ENCODE measurements at places on chromosomes 3 and 15.

GRCh38 chr3:20201143-20201542 lies 15.1 kb upstream of the SGO1 start:
- no peak for DNase-seq

DNA sequence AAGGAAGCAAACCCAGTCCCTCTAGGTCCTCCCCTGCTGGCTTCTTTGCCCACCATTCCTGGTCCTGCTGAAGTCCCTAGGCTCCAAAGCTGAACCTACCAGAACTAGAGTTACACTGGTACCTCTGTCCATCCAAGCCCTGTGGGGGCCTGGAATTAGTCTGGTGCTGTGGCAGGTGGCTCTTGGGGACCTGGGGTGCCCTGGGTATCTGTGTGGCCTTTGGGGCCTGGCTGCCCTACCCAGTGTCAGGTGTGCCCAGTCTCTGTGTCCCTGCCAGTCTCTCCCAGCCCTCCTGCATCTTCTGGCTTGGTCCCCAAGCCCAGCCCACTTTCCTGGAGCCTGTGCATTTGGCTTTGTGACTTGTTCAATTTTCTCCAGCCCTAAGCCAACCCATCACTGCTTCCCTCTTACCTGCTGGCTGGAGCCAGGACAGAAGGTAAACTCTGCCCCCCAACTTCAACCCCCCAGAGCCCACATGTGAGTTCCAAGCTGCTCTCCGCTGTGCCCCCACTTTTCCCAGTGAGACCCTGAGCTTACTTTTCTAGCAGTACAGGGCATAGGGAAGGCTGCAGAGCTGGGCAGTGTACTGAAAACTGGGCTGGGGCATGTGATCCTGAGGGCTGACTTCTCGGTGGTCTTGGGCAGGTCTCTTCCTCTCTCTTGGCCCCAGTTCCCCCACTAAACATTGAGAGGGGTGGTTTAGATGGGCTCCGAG lies 28.3 kb upstream of the HHATL start:
- no peak for DNase-seq

DNA sequence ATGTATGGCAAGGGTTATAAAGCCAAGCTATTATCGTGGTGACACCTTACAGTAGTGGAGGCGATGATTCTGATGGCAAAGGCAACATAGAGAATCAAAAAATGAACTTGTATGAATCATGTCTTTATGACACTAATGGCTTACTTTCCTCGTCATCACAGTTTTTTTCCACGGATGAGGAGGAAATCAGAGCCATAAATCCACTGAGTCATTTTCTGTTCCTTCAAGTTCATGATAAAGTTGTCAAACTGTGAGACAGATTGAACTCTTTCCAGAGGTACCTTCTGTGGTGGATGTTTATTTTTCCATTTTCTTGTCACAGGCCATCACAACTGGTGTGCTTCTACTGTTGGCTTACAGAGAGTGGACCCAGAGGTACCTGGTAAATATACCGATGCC lies 8.5 kb downstream of the TMEM212 start:
- DNase-seq, result no peak

GRCh38 chr3:169509780-169510692 lies 153.5 kb downstream of the MECOM start:
- no peak for DNase-seq

DNA sequence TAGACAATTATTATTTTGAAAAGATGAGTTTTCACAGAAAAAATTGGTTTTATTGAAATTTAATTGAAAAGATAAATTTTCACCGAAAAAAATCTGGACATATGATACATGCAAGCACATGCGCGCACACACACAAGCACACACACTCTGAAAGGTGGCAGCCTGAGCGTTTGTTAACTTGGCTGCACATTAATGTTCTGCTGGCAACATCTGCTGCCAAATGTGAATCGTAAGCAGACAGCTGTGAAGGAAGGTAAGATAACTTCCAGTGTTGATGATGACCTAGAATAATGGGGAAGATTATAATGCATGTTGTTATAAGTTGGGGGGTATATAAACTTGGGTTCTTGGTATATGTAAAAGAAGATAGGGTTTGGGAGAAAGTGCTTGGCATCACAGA lies 18.4 kb upstream of the CMTM7 start:
- DNase-seq, result no peak

- peak; percentile 26 for DNase-seq
These were observed 33.9 kb upstream of the KIF23 start for GRCh38 chr15:69380100-69380725.

DNA sequence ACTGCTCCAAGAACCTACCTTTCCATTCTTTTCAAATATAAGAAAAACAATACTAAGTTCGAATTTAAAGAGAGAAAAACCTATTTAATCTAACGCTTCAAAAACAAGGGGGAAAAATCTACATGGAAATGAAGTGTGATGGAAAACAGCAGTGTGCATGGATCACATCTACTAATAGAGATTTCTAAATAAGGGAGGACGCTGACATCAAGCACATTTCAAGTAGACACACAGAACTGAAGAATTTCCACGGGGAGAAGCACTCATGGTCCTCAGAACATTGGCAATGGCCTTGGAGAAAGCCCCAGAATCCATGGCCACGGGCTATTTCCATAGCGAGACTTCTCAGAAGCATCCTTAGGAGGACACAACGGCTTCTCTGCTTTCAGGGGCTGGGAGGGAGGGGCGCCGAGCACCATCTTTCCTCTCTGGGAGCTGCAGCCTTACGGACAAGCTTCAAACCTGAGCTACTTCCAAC lies 1.0 kb downstream of the TASOR start:
- no peak for DNase-seq

DNA sequence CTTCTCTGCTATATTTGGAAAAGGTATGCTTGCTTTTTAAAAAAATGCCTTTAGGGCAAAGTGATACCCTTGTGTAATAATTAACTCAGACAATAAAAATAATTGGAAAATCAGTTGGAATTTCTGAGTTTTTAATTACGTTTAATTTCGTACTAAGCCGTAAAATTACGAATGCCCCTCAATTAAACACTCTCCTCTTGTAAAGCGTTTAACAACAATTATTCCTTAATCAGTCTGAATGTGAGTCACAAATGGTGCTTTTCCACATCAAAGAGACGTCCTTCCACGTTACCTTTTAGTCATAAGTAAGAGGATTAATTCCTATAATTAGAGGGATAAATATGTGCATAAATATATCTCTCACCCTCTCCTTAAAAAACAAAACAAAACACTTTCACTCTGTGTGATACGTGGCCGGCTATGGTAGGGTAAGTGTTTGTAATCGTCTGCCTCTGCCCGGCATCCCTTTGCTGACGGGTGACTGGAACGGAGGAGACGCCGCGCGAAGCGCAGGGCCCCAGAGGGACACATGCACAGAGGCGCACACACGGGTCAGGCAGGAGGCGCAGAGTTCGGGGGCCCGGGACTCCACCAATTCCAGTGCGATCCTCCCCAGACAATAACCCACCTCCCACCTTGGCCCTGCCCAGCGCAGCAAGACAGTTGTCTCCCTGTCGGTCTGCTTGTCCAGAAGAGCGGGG lies 9.7 kb upstream of the MEIS2 start:
- DNase-seq, result no peak

GRCh38 chr15:58425185-58425584 lies 6.6 kb upstream of the LIPC start:
- no peak for DNase-seq

DNA sequence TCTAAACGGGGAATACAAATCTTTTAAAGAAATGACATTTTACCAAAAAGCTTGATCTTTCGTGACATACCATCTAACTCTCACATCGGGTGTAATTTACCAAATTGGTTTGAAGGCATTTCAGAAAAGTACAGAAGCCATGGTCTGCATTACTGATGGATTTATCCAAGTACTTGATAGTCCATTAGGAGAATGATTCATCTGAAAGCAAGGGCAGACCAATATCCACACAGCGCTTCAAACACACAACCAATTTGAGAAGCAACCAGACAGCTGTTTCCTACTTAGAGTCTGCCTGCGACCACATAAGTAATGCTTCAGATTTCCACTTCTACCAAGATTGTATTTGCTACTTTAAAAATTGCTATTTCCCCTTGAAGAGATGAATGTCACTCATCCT lies 697.6 kb upstream of the ALCAM start:
- DNase-seq, result no peak

DNA sequence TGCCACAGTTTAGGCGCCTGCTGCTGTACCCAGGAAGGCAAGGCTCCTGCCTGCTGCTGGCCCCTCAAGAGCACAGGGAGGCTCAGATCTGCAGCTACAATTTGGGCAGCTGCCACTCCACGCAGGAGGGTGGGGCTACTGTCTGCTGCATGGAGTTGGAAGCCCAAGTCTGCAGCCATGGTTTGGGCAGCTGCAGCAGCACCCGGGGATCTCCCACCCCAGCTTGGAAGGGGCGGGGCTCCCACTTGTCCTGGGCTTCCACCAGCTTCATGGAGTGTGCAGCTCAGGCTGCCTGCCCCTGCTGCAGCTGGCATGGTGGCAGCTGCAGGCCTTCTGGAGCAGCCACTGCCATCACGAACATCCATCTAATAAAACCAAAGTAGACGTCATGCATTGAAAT lies 512.9 kb downstream of the PYDC2 start:
- no peak for DNase-seq

GRCh38 chr15:39944726-39945125 lies 10.8 kb downstream of the EIF2AK4 start:
- DNase-seq, result no peak

- DNase-seq, result no peak
These were observed 130.5 kb downstream of the UBE2E2 start for GRCh38 chr3:23333633-23334032.

GRCh38 chr3:110608566-110608965 lies 463.1 kb upstream of the NECTIN3 start:
- no peak for DNase-seq

- DNase-seq, result no peak
These were observed 137.5 kb upstream of the ABHD17C start for GRCh38 chr15:80557441-80558234.

GRCh38 chr15:96002890-96003859 lies 327.3 kb upstream of the NR2F2 start:
- no peak for DNase-seq

DNA sequence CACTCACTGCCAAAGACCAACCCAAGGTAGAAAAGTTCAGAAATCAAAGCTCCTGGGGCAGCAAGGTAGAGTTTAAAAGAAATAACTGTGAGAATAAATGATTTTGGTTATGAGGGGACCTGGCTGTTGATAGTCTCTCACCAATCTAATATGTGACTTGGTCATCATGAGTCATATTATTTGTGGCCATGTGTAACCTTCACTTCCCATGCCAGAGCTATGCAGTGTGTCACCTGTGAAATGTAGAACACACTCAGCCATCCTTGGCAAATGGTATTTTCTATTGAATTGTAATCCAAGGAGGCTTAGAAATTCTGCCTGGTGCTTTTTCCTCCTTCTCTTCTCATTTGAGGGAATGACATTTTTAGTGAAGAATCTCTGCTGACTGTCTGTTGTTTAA lies 184.2 kb upstream of the STAC start:
- no peak for DNase-seq

DNA sequence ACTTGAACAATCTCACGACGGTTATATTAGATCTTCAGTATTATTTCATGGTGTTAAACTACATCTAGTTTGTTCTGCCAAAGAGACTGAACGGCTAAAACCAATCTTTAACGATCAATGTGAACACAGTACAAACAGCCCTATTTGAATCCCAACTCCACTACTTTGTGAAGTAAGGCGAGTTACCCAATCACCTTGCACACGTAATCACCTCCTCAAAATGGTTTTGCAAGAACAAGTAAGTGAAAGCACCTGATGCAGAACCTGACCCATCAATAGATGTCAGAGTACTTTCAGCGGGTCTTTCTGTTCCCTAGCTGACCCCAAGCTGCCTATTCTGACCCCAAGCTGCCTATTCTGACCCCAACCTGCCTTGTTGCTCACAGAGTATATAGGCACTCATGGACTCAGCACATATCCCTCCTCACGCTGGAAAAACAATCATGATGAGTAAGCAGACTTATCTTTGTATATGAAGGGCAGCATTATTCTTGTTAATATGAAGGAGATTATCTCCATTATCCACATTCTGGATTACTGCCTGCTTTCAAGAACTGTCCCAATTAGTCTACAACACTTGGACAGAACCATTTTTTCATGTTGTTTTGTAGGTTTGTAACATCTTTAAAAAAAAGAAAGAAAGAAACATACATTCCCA lies 3.7 kb downstream of the KPNA1 start:
- no peak for DNase-seq

GRCh38 chr15:77426871-77427270 lies 6.2 kb downstream of the HMG20A start:
- DNase-seq, result no peak

- no peak for DNase-seq
These were observed 85.0 kb downstream of the HES1 start for GRCh38 chr3:194220901-194221326.

- DNase-seq, result peak; percentile 85
These were observed 5.0 kb downstream of the MEX3B start for GRCh38 chr15:82040862-82041261.

DNA sequence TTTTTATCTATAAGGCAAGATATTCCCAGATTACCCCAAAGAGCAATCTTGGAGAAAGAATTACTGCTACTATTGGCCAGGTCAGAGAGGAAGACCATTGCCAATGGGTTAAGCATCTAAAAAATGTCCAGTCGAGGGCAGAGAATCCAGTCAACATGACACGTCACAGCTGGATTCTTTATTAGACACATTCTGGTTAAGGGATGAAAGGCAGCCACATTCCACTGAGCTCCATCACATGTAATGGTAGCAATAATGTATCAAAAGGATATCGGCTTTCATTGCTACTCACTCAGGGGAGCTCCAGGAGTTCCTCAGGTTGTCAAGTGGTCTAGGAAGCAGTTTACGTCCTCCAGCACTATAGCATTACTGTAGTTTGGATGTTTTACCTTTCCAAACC lies 421.1 kb downstream of the PLOD2 start:
- DNase-seq, result no peak

- DNase-seq, result no peak
These were observed 60.3 kb downstream of the TGFBR2 start for GRCh38 chr3:30666572-30667279.

DNA sequence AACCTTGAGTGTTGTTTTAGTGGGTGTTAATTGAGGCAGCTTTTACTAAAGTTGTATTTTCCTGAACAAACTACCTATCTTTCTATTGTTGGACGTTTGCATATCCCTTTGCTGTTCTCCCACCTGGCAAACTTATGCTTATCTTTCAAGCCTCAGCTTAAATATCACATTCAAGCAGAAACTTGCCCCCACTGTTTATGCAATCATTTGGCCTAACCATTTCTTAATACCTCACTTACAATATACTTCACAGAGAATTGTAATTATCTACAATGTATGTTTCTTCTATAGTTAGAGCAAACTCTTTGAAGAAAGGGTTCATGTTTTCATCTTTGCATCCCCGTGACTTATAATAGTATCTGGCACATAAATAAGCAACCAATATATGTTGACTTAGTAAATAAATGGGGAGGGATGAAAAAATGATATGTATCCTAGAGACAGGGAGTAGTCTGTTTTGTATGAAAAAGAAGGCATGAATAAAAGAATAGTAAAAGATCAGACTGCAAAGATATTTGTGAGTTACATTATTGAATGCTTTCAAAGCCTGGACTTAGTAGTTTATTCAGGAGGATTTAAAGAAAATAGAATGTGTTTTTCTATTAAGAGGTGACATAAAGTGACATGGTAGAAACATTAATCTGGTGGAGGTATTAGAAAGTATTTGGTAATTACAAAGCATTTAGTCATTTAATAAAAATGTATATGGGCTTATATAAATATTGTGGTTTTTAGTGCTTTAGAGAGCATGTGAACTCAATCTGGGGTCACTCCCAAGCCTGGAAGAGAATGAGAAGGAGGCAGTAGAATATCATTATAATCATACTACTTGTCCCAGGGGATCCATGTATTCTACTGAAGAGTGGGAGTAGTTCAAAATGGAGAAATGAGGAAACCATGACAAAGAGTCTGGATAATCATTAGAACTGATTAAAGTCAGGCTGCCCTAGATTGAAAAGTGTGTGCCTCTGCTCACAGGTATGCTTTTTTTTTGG lies 60.0 kb upstream of the DCBLD2 start:
- no peak for DNase-seq
